ENCODE measurements at places on chromosomes 5 and 9.

- DNase-seq = no peak
Observed at GRCh38 chr9:83449166-83449565, 89.0 kb downstream of the FRMD3 start.

- DNase-seq = no peak
Observed at GRCh38 chr5:58069846-58070245, 390.0 kb downstream of the PLK2 start.

- no peak for DNase-seq
Observed at GRCh38 chr9:37683531-37684371, 33.0 kb downstream of the FRMPD1 start.

DNA sequence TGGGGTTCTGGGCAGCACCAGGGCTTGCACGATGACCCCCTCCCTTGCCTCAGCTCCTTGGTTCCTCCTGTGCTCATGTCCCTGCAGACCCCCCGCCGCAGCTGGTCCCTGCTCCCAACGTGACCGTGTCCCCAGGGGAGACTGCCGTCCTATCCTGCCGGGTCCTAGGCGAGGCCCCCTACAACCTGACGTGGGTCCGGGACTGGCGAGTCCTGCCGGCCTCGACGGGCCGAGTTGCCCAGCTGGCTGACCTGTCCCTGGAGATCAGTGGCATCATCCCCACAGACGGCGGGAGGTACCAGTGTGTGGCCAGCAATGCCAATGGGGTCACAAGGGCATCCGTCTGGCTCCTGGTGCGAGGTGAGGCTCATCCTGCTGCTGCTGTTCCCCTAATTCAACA, 39.1 kb downstream of the HMCN2 start:
- no peak for DNase-seq

DNA sequence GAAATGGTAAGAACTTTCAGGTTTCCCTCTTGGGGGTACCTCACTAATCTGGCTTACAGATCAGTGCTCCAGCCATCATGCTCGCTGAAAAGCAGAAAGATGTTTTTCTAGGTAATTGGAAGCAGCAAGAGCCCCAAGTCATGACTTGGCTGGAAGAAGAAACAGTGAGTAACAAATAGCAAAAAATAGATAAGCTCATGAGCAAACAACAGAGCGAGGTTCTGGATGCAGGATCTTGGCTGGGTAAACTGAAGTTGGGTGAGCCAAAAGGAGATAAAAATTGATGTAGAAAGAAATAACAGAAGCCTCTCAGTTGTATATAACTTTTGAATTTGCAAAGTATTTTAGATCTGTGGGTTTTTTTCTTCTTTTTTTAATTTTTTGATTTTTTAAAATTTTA, 110.1 kb downstream of the INSYN2B start:
- DNase-seq = no peak

DNA sequence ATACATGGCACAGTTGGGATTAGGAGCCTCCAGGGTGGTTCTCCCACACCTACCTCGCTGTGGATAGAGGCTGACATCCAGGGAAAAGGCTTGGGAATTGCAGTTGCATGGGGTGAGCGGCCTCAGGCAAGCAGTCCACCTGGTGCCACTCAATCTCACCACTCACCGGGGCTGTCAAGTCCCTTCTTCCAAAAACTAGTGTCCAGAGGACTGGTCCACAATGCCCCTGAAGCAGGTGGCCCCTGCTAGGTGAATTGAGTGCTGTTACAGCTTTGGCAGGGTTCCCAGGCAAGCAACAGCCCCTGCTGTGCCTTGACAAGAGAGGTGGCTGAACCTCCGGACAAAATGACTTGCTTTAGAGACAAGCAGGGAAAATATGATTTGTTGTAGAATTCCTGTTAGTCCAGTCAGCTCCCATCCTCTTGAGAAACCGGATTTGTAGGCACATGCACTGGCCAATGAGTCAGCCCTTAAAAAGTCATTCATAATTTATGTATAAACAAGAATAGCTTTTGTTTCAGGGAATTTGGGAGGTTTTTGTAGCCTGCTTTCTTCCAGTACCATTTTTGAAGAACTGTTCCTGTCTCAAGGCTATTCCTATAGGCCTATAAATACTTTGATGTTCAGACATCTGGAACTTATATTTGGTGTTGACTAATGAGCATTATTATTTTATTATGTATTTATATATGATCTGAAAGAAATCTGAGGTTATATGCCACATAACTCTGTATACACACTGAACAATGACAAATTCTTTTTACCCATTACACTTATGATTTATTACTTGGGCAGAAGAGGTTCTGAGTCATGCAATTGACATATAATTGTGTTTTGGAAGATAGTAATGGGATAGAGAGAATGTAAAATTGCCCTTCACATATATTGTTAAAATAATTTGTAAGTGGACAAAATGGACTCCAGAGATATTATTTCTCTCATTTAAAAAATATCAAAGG, 411.1 kb downstream of the ACTL7B start:
- no peak for DNase-seq

DNA sequence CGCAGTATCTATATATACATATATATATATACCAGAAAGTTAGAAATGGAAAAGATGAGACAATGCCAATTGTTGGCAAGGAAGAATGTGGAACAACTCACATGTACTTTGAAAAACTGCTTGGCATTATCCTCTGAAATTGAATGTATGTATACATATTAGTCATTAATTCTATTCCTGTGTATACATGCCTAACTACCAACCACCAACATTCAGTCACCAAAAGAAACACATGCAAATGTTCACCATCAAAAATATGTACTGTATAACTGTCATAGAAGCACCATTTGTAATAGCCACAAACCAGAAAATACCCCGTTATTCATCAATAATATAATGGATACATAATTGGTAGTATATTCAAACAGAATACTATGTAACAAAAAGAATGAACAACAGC, 330.2 kb upstream of the GRAMD2B start:
- no peak for DNase-seq

GRCh38 chr5:143064218-143064641, 294.1 kb downstream of the ARHGAP26 start:
- no peak for DNase-seq

GRCh38 chr5:102920762-102921161, 165.7 kb downstream of the PAM start:
- DNase-seq = no peak

DNA sequence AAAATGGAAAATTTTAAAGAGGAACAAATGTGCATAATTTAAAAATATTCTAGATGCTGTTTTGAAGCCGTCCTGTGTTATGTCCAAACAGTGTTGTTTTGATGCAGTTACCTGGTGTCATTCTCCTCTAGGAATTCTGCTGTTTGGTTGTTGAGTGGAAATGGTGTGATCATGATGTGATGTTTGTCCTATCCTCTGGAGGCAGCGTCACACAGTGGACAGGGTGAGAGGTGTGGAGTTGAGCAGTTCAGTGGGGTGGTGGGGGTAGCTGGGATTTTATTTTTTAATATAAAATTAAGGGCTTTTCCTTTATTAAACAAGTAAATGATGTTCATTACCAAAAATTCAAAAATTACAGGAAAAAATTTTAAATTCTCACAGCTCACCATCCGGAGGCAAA, 31.2 kb downstream of the PRDM6 start:
- DNase-seq = no peak

Measured in CD4-positive, alpha-beta T cell (primary cell).